ENCODE measurements at places on chromosomes 13 and 19.

GRCh38 chr13:30164146-30164545, 143.2 kb downstream of the KATNAL1 start:
- no peak for DNase-seq

DNA sequence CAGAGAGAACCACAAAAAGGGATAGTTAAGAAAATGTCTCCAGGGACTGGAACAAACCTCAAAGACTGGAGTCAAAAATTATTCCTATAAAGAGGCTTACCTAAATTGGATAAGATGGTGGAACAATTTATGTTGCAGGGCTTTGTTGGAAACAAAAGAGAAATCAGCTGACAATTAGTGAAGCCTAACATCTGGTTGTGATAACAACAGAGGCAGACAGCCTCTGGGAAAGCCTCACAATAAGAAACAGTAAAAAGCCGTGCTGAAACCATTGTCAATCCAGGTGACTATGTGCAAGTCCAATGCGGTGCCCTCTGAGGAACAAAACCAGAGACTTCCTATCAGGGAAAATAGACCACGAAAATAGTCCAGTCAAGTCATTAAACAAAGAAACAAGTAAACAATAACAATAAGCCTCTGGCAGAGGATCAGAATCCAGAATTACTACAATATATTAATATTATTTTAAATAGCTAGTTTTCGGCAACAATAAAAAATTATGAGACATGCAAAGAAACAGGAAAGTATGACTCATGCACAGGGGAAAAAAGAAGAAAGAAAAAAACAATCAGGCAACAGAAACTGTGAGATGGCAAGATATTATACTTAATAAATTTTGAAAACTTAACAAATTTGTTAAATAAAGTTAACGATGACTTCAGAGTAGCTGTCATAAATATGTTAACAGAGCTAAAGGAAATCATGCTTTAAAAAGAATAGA, 99.7 kb upstream of the RXFP2 start:
- no peak for DNase-seq

GRCh38 chr13:49026851-49027250, 51.1 kb downstream of the FNDC3A start:
- DNase-seq: no peak

GRCh38 chr19:5893907-5894703, 9.5 kb downstream of the NDUFA11 start:
- no peak for DNase-seq

DNA sequence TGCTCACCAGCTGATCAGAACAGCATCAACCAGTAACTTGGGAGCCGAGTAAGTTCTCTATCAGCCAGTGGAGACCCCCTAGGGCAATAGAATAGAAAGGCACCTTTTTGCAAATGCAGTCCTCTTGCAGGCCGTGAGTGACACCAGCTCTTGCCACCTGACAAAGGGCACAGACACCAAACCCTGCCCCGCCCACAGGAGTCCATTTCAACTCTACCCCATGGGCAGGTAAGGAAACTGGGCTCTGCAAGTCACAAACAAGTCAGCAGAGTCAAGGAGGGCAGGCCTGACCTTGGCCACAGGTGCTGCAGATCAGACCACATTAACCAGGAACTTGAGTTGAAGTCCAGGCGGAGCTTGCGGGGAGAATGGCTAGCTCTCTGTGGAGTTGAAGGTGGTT, 77.4 kb upstream of the SPATA13 start:
- no peak for DNase-seq

DNA sequence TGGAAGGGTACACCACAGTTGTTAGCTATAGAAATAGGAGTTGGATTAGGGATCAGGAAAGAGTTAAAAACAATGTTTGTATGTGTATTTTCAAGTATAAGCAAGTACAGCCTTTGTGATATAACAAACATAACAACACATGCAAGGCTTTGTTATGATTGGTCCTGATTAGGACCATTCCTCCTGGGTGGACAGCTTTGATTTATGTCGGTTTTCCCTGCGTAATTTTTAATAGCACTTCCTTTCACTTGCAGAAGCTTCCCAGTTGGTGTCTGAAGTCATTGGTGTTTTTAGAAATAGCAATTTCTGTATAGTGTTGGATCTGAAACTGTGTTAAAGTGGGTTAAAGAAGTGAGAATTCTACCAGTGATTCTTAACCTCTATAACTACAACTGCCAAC, 10.0 kb downstream of the FNDC3A start:
- DNase-seq: no peak

GRCh38 chr19:1601613-1602064, 3.6 kb downstream of the UQCR11 start:
- no peak for DNase-seq

DNA sequence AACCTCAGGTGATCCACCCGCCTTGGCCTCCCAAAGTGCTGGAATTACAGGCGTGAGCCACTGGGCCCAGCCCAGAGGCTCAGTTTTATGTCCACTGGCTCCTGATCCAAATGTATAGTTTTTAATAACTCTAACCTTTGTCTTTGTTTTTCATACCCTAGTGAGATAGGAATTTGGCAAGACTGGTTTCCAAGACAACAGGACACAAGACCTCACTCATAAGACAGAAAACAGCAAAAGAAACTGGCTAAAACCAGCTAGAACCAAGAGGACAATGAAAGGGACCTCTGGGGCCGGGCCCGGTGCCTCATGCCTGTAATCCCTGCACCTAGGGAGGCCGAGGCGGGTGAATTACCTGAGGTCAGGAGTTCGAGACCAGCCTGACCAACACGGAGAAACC, 27.6 kb downstream of the CPT1C start:
- DNase-seq: no peak

GRCh38 chr19:29771708-29772414, 39.9 kb upstream of the CCNE1 start:
- DNase-seq: no peak

- no peak for DNase-seq
Observed at GRCh38 chr19:43525836-43526771, 897 bp downstream of the ETHE1 start.

- no peak for DNase-seq
Observed at GRCh38 chr19:1618157-1619093, 13.2 kb upstream of the UQCR11 start.

DNA sequence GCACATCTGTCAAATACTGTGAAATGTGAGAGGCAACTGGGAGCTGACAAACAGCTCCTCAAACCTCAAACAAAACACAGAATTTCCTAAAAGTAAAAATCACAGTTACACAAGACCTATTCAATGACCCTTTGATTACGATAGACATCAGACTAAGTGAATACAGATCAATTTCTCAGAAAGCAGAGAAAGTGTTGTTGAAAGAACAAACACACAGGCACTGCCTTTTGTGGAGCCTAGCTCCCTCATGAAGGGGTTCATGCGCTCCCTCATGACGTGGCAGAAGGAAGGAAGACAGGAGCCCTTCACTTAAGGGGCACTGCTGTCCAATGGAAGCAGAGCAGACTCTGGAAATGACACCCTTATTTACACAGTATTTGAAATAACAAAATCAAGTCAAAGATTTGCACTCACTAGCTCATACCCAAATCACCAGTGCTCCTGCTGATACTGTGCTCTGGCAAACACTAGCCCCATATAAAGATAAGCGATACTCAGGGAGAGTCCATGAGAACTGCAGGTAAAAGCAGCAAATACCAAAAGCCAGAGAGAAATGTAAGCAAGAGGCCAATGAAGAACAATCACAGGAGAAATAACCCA, 144.9 kb downstream of the KLF12 start:
- no peak for DNase-seq

GRCh38 chr13:80361883-80362327, 21.0 kb upstream of the SPRY2 start:
- no peak for DNase-seq

- no peak for DNase-seq
Observed at GRCh38 chr19:31232180-31232579, 117.1 kb downstream of the TSHZ3 start.

- no peak for DNase-seq
Observed at GRCh38 chr13:59497621-59498247, 666.0 kb downstream of the DIAPH3 start.

DNA sequence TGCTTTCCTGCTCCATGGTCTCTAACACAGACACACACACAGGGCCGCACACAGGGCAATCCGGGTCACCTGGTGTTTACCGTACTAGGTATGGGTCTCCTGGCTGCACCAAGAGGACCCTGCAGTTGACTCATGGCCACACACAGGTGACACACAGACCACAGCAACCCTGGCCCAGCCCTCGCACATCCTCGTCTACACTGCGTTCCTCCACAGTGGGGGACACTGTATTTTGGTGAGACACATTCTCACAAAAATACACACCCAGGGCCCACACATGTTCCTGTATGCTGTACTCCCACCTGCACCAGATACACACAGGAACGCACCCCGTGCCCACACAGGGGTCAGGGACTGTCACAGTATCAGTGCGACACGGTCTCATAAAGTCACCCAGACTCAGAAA, 12.8 kb downstream of the PDE4A start:
- DNase-seq: no peak

GRCh38 chr19:53041366-53041765, 3.2 kb upstream of the ERVV-2 start:
- no peak for DNase-seq

DNA sequence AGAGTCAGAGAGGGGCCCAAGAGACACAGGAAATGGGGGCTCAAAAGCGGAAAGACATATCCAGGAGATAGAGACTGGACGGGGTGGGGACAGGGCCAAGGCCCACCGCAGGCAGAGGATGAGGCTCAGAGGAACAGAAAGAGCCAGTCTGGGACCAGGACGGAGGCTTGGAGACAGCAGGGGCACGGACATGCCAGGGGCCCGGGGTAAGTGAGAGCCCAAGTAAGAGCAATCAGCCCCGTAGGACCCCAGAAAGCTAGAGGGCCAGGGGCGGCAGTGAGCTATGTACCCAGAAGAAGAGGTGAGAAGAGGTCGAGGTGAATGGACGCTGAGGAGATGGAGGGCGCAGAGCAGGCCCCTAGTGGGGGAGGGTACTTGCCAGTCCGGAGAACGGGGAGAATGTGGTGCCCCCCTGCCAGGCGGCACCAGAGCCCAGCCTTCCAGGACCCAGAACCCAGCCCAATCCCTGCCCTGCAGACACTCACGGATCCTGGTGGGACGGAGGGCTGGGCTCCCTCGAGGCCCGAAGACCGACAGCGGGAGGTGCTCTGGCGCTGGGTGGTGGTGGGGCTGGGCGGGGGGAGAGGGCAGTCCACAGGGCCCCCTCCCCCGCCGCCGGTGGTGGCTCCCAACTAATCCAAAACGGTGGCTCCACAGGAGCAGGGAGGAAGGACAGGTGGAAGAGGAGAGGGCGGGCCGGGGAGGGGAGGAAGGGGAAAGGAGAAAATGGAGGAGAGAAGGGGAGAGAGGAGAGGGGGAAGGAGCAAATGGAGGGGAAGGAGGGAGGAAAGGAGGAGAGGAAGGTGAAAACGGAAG, 1.0 kb downstream of the GRIK5 start:
- DNase-seq: no peak

GRCh38 chr13:100108913-100109507, 20.1 kb downstream of the PCCA start:
- DNase-seq: no peak

DNA sequence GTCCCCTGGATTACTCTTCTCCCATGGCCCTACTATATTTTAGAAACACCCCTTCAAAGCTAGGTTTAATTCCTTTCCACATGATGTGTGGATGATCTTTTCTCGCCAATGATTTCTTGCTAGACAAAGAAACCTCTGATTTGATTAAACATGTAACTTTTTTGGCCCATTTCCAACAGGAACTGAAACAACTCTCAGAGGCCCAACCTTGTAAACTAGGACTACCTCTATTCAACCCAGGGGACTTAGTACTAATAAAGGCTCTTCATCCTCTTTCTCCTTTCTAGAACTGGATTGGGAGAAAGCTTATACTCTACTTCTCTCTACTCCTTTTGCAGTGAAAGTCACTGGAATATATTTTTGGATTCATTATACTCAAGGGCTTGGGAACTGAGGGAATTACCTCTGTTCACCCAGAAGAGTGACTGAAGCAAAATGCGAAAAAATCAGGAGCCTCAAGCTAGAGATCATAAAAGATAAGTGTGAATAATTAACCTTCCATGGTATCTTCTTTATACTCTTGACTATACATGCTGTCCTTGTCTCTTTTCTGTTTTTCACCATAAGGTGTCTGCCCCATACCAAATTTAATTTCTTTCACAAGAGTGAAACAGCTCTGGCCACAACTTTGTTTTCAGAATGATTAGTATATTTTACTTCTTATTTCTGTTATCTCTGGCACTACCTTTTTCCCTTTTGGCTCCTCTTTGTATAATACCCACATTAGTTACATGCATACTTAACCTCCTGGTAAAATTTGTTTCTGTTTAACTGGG, 977.6 kb downstream of the SLITRK5 start:
- DNase-seq: no peak

- DNase-seq: no peak
Observed at GRCh38 chr13:66937423-66937822, 292.7 kb downstream of the PCDH9 start.

- no peak for DNase-seq
Observed at GRCh38 chr19:2755811-2756210, 16.0 kb upstream of the SLC39A3 start.

DNA sequence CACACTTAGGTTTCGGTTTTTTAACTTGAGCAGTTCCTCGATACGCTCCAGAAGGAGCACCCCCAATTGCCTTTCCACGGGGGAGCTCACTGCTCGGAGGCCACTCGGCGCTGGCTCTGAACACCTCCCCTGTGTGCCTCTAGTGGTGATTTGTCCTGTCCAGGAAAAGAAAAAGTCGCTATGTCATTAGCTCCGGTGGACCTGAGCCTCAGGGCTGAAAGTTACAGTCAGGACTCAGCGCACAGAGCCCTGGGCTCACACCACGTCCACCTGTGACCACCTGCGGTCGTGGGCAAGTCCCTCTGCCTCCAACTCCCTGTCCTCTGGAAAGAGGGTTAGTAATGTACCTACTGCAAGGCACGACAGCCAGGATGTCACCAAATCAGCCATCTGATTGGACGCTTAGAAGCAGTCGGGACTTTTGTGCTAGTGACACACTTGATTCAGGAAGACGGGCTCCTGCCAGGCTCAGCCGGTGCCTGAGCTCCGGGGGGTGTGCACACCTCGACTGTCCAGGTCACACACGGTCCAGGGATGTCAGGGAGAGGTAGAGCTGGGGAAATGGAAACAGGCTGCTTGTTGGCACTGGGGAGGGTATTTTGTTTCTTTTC, 3.9 kb upstream of the TMPRSS9 start:
- no peak for DNase-seq

GRCh38 chr19:4456843-4457653, 546 bp downstream of the UBXN6 start:
- no peak for DNase-seq

DNA sequence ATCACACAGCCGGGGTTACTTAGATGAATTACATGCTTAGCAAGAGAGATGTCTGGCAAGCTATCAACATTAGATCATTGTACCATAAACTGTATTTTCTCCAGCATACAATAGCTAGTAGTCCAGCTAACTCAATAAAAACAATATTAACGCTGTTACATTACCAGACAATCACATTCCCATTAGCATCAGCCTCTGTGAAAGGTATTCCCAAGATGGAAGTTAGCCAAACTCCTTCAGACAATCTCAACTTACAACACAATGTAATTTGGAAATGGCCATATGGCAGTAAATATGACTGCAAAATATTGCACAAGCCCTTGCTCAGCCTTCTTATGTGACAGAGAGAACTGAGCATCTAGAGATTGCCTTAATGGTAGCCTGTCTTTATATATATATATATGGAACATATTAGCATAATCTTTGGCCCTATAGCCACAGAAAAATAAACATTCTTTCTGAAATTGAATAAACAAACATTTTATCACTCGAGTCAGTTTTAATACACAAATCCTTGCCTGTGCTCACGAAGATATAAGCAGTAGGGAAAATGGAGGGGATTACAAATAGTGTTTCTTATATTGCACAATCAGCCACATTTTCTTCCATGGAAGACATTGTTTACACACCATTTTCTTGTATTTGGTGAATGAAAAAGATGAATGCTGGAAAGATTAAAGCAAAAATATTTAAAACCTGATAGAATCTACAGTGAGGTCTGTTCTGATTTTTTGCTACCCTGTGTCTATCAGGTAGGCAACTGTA, 1060.5 kb downstream of the DIAPH3 start:
- DNase-seq: no peak

Measured in NCI-H774 (cell line).